Stimulated activated CD8-positive, alpha-beta memory T cell treated with anti-CD3 and anti-CD28 coated beads, Interleukin-4, amount 100 ng/mL, for 1 hour (primary cell): ENCODE measurements at places on chromosomes 5 and 9.

DNA sequence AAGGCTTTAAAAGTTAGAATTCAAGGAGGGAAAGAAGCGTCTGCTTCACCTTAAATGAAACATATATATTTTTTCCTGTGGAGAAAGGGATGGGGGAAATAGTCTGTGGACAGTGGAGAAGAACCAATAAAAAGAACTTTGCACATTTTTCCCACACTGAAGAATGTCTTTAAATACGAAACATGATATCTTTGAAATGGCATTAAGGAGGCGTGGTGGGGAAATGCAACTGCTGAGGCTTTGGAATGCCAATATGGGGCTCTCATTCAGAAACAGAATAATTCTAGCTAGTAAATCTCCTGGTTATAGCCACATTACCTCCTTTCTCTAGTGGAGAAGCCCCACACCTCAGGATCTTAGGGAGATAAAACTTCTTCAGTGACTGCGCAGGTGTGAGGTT, 46.8 kb downstream of the TNC start:
- DNase-seq: no peak

DNA sequence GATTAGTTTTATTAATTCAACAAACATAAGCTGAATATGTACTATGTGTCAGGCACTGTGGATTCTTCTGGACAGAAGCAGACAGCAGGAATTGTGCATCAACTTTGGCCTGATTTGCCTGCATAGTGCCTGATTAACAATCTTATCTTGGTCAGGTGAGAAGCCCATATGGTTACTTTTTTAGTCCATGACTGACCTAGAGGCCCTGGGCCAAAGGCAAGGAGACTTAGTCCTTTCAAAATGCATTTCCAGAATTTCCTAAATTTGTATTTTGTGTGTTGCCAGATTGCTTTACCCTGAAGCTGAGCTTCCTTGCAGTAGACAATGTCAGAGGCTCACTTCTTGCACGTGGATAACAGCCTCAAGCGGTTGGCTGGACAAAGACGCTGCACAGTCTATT, 286.7 kb downstream of the SPOCK1 start:
- DNase-seq: no peak

DNA sequence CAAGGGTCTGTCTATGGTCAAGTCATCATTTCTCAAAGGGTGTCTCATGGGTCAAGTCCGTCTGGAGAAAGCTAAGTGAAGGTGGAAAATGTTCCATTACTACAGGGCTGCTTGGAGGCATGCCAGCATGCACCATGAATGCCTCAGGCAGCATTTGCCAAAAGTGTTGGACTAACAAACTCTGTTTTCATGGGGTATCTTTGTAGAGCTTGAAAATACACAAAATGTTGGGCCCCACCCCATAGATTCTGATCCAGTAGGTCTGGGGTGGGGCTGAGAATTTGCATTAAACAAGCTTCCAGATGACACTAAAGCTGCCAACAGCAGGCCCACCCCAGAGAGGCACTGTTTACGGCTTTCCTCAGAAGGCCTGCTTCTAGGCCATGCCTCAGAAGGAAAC, 75.0 kb upstream of the FRRS1L start:
- no peak for DNase-seq

- no peak for DNase-seq
Measured at GRCh38 chr5:170545811-170546210, 42.0 kb downstream of the KCNIP1 start.

DNA sequence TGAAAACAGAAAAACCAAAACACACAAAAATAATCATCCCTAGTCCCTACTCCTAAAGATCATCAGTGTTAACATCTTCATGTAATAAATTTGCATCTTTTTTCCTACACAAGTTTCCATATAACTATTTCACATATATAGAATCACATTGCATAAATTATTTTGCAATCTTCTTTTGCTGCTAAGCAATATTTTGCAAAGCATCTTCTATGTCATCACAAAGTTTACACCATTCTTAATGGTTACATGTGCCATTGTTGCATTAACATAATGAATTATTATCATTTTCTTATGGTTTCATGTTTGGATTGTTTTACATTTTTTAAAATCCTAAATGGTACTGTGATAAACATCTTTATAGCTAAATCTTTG, 17.8 kb downstream of the SH3TC2 start:
- DNase-seq: no peak

GRCh38 chr5:139635606-139636206, 12.4 kb upstream of the CXXC5 start:
- no peak for DNase-seq

GRCh38 chr5:161134956-161135355, 282.9 kb upstream of the ATP10B start:
- no peak for DNase-seq

DNA sequence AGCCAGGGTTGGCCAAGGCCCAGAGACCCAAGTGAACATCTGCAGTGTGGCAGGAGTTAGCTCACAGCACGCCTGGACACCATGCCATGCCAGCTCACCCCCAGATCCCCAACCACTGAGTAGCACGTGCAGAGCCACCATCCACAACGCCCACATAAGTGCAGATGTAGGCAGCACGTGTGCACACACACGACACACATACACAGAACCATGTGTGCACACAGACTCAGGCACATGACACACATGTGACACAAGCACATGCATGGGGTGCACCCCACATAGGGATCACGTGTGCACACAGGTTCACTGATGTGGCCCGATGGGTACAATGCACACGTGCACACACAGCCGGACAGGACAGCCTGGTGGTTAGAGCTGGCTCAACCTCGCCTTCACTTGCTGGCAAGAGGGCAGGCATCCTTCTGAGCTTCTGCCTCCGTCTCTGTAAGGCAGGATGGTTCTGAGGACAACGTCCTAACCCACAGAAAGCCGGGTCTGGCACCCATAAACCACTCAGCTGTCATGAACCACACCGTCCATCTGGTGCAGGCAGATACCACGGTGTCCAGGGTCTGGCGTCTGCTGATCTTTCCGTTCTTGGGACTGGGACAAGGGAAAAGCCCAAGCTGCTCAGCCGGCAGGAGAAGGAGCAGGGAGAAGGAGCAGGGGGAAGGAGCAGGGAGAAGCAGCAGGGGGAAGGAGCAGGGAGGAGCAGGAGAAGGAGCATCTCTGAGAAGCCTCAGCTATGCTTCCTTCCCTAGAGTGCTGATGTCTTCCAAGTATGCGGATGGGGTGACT, 12.0 kb downstream of the LRRC26 start:
- DNase-seq: no peak

DNA sequence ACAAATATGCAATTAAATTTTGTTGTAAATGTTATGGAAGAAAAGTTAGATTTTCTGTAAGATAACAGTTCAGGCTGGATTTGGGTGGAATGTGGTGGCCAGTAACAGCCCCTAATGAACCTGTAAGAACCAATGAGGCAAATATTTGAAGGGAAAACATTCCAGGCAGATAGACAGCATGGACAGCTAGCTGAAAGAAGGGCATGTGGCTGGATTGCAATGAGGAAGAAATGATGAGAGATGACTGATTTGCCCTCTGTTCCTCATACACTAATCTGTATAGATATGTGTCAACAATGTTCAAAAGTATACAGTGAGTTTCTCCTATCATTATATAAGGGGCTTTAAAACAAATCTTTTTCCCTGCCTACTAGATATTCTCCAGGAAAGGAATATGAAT, 58.8 kb downstream of the MAN2A1 start:
- no peak for DNase-seq

DNA sequence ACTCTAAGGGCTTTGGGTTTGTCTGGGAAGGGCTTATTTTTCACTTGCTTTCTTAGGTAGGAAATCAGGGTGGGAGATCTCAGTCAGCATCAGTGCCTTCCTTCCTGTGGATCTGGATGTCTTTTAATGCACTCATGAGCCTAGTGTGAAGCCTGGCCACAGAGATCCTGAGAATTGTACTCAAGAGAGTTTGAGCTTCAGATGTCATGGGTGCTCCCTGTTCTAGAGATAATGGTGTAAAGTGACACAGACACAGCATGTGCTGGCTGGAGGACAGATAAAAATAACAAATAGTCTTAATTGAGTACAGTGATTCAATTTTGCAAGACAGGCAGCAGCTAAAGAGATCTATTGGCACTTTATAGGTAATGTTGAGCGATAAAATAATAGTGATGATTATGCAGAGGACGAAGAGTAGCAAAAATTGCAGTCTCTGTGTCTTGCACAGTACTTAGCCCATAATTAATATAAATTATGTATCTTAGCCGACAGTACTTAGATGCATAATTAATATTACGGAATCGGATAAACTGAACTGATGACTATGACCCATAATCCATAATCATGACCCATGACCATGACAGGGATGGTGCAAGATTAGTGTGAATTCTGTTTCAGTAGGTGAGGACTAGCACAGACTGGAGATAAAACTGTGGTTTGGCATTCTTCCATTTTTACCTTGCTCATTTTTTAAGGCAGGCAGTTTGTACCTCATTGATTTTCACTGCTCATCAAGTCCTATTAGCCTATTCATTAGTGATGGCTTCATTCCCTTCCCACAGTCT, 408.7 kb upstream of the PIK3R1 start:
- no peak for DNase-seq

DNA sequence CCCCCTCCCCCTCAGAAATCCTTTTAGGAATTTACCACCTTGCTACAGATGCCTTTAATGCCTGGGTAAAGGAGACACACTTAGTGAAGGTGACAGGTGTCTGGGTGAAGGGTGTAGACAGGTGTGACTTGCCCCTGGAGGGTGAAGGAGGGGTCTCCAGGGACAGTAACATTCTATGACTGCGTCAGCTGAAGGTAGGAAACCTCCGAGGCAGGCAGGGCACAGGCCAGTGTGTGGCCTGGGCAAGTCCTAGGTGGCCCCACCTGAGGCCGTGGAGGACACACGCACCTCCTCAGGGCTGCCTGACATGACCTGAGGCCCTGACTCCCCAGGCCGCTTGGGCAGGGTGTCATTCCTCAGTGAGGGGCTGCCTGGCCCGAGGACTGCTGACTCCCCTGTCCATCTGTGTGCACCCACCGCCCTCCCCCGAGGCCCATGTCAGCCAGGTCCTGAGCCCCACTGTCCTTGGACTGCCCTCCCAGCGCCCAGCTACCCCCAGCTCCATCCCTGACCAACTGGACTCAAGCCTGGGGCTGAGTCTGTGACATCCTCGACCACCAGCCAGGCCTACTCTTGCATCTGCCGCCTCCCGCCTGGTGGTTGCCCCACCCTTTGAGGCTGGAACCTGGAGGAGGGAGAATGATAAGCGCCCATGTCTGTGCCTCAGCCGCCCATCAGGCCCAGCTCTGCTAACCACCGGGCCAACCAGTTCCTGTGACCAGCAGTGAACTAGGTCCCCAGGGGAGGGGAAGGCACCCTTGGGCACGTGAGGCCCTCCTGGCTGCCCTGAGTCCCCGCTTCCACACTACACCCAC, 18.4 kb downstream of the CARD19 start:
- no peak for DNase-seq

DNA sequence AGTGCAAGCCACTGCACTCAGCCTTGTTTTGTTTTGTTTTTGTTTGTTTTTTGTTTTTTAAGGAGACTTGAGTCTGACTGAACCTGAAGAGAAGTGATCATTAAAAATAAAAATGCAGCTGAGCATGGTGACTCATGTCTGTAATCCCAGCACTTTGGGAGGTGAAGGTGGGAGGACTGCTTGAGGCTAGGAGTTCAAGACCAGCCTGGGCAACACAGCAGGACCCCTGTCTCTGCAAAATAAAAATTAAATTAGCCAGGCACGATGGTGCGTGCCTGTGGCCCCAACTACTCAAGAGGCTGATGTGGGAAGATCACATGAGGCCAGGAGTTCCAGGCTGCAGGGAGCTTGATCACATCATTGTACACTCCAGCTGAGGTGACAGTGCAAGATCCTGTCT, 6.2 kb downstream of the SLC1A1 start:
- no peak for DNase-seq

DNA sequence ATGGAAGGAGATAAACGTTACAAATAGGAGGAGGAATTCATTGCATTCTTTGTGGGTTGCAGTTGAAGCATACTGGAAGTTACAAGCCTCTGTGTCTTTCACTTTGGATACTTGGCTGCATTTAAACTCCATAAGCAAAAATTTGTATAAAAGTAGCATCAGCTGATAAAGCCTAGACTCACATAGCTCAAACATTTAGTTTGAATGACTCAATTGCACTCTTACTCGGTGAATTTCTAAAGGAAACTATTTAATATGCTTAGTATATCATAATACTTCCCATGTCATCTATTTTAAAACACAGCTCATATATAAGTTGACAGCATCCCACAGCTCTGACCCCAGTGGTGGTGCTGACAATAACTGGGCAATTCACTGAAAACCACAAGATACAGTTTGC, 596.6 kb upstream of the ZNF608 start:
- DNase-seq: no peak
